ENCODE measurements at places on chromosomes 13 and 19.

DNA sequence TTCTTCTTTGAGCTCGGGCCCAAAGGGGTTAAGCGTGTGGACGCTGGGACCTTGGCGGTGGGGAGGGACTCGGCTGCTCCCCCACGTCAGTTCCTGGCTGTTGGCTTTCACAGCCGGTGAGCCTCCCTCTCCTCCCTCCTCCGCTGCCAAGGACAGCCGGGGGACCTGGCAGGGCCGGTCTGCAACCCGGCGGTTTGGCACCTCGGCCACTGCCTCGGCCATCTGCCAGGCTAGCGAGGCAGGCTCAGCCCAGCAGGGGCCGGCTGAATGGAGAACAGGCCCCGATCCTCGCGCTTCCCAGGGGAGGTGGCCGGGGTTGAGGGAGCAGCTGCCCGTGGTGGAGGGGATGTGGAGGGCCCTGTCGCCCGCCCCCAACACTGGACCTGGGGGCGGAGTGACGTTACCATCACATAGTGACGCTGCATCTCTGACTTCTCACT, 5.0 kb downstream of the TLE5 start:
- no peak for DNase-seq

DNA sequence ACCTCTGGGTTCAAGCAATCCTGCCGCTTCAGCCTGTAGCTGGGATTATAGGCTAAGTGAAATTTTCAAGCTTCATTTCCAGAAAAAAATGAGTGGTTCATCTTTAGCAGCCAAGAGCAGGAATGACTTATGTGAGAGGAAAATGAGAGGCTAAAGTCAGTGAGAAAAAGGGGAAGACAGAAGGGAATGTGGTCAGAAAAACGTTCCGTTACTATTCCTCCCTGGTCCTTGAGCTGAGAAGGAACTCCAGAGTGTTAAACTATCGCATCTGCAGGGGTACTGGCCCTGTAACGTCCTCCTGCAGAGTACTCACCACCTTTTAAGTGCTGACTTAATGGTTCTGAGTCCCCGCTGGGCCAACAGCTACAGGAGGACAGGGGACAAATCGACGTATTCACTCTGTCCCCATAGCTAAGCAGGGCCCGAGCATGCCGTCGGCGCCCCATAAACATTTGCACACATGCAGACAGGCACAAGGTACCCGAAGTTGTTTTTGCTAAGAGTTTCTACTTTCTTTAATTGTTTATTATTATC, 88.1 kb downstream of the FLT1 start:
- DNase-seq = no peak

DNA sequence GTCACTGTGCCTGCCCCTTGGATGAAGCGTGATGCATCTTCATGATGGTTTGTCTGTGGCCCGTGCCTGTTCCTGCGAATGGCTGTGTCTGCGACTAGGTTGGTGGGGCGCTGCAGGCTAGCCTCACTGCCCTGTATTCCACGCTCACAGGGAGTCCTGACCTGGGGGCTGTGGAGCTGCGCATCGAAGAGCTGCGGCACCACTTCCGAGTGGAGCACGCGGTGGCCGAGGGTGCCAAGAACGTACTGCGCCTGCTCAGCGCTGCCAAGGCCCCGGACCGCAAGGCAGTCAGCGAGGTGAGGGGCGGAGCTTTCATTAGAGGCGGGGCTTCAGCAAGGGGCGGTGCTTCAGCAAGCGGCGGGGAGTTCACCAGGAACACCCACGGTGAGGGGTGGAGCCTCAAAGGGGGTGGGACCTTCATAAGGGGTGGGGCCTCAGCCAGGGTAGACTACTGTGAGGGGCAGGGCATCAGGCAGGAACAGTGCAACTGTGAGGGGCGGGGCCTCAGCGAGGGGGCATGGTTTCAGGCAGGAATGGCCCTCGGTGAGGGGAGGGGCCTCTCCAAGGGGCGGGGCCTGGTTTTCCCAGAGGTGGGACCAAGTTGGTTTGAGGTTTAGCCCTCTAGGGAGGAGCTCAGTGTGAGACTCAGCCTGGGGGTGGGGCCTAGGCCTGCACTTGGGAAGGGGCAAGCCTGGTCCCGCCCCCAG, 17.2 kb downstream of the PKN1 start:
- DNase-seq = peak; percentile 78

- DNase-seq = no peak
Measured at GRCh38 chr13:35140321-35140720, 198.3 kb downstream of the NBEA start.

- no peak for DNase-seq
Measured at GRCh38 chr19:35738887-35739229, 3.4 kb downstream of the IGFLR1 start.

DNA sequence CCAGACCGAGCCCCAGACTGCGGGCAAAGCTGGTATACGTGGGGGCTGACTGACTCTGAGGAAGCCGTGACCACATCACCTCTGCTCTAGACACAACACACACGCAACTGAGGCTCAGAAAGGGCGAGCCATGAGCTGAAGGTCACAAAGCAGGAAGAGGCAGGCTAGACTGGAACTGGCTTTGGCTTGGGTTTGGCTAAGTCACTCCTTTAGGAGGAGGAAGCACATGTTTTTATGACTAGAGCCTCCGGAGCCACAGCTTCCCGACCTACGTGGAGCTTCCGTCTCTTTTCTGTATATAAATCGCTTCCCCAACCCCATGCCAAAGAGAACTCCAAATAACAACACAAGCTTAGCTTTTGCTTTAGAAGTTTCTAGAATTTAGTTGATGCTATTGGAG, 48.0 kb downstream of the RFX2 start:
- peak; percentile 36 for DNase-seq

DNA sequence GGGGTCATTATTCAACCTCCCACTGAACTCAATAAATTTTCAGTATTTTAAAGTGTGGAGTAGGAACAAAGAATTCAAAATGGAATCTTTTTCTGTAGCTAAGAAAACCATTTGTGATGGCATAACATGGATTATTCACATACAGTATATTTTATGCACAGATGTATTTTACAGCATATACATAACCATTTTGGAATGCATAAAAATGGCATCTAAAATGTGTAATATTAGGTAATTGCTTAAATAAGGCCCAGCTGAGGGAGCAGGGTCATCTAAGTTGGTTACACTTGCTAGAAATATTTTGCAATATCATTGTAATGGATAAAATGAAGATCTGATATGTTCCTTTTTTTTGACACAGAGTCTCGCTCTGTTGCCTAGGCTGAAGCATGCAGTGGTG, 146.9 kb downstream of the LMO7 start:
- no peak for DNase-seq
